ENCODE measurements at places on chromosomes 7 and 10. TPM values are rescaled to one million over a fixed set of nuclear protein-coding genes. Genes with fewer than 3 reads are reported as not detected.

GRCh38 chr7:10707519-10707918 is 266.2 kb upstream of the PHF14 start:
- no peak for DNase-seq

DNA sequence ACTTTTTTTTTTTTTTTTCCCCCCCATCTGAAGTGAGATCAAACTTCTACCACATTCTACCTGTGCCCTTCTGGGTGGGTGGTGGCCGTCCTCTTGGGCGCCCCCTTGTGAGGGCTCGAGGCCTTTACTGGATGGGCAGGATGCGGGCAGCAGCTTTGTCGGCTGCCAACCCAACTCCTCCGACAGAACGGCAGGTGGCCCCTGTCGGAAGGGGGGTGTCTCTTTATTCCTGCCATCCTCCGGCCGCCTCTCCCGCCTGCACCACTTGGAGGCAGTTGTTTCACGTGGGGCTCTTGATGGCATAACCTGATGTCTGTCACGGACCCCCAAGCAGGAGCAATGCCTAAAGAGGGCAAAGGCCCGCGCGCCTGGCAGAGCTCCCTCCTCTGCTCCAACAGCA is 31.0 kb downstream of the AMZ1 start:
- DNase-seq, result no peak

DNA sequence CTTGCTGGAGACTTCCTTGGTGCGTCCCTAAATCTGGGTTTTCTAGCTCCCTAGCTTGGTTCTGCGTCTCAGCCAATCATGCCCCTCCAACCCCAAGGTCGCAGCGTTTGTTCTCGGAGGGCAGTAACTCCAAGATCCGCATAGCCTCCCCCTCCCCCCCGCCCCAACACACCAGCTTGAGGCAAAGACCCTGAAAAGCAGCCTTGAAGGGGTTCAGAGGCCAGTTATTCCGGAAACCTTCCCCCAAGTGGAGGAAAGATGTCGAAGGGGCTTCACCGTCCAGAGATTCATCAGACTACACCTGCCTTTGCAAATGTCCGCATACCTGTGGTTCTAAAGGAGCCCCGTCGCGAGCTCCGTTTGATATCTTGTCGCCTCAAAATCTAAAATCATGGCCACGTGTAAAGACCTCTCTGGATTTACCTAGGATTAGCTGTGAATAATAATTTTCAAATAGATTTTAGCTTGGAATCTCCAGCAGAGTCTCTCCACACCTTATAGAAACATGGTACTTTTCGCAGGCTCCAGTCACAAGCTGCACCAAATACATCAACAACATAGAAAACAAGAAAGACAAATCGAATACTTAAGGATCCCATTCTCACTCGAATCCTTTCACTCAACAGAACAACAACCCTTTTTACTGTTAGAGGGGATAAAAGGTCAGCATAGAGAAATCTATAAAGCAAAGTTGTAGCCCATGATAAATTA is 7.9 kb downstream of the DLX6 start:
- no peak for DNase-seq

GRCh38 chr7:102066476-102066875 is 220.2 kb upstream of the SH2B2 start:
- no peak for DNase-seq

GRCh38 chr10:14798636-14799035 is 23.9 kb upstream of the FAM107B start:
- no peak for DNase-seq

GRCh38 chr7:32150589-32150988 is 80.4 kb upstream of the PDE1C start:
- no peak for DNase-seq

- DNase-seq, result peak; percentile 5
Observed at GRCh38 chr10:9957351-9957750, 1060.3 kb upstream of the CELF2 start.

GRCh38 chr7:120898715-120899499 is 41.0 kb upstream of the TSPAN12 start:
- DNase-seq, result no peak

Gene NKX6-2
- total RNA-seq, result not detected

Gene CUTC
- total RNA-seq, result 8.4 TPM

Gene PAPOLB
- 0.14 TPM for total RNA-seq

Gene TMEM229A
- not detected for total RNA-seq

Gene ABCB8
- 37.1 TPM for total RNA-seq

Gene SPDYE2
- total RNA-seq, result not detected
